Fibroblast of skin of abdomen (primary cell): ENCODE measurements at places on chromosomes 12 and 14.

GRCh38 chr14:63200767-63201166 lies 3.5 kb upstream of the RHOJ start:
- DNase-seq, result no peak

DNA sequence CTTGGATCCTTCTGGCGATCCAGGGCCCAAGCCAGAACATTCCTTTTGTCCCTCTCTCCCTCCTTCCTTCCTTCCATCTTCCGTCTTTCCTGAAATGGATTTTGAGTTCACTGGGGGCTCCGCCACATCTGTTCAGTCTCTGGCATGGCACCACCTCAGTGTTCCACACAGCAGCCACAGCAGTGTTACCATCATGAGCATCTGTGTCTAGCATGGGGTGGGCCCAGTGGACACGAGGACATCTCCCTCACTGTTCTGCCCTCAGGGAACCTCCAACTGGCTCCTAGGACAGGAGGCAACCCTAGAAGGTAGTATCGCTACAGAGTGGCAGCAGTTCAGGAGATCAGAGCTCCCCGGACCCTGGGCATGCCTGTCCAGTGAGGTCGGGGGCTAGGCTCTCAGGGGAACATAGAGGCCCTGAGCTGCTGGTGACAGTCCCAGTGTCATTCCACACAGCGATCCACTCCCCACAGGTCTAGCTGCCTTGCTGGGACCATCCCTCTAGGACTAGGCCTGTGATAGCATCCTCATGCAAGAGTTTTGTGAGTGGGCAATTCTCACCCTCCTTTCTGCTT lies 59.0 kb downstream of the GALNT16 start:
- no peak for DNase-seq

GRCh38 chr12:104742551-104743201 lies 215.4 kb downstream of the SLC41A2 start:
- no peak for DNase-seq

- no peak for DNase-seq
Observed at GRCh38 chr12:24470050-24470449, 478.9 kb downstream of the BCAT1 start.

DNA sequence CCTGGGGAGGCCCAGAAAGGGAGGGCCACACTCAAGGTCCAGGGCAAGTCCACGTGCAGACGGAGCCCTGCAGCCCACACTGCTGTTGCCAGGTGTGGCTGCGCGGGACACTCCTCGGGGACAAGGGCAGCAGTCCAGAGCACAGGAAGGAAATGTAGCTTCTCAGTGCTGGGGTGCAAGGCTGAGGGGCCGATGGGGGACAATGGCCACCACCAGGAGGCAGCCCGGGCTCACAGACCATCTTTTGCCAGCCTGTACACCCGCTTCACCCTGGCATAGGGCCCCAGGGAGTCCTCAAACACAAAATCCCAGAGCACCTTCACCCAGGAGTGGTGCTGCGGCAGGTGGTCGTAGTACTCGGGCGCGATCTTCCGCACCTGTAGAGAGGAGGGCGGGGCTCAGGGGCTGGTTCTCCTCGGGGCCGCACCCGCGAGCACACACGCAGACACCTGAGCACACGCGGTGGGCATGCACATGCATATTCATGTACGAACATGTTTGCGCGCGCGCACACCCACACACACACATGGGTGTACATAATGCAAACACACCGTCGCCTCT lies 12.8 kb downstream of the DEGS2 start:
- DNase-seq, result no peak

- DNase-seq, result no peak
Observed at GRCh38 chr12:18601962-18602361, 135.8 kb downstream of the PLCZ1 start.

GRCh38 chr12:44618946-44619345 lies 257.2 kb downstream of the NELL2 start:
- DNase-seq, result no peak

DNA sequence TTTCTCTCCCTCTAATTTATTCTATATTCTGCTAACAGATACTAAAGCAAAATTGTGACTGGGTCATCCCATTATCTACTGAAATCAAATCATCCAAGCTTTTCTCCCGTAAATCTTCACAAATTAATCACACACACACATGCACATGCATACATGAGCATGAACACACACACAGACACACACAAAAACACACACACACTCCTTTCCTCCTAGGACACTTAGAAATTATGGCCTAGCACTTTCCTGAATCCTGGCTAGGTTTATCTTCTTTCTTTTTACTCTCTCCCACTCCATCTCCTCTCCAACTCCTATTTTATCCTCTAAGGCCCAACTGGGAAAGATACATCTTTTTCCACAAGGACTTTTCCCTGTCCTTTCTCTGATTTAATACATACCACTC lies 255.6 kb upstream of the G2E3 start:
- no peak for DNase-seq

- peak; percentile 90 for DNase-seq
Observed at GRCh38 chr12:93163260-93164036, 214.3 kb upstream of the NUDT4 start.

DNA sequence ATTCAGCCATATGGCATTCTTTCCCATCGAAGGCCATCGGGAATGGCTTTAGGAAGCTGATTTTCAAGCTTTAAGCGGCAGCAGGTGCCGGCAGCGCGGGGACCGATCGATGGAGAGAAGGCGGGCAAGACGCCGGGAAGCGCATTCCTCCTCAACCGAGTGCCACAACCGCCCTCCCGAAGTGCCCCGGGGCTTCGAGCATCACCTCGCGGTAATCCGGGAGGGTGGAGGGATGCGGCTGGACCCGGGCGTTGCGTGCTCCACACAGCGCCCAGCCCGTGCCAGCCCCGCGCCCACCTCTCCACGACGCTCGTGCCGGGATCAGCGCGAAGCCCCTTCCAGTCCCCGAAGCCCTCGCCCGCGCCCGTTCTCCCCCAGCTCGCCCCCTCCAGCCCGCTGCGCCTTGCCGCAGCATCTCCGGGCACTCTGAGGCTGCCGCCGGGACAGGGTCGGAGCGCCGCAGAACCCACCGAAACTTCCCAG lies 3.2 kb downstream of the USP44 start:
- no peak for DNase-seq

GRCh38 chr12:95790033-95790916 lies at the start of gene NTN4:
Gene NTN4, minus strand, starts transcription at chr12:95790764. Its CDS starts 455 bp downstream, at chr12:95790309.
- no peak for DNase-seq

DNA sequence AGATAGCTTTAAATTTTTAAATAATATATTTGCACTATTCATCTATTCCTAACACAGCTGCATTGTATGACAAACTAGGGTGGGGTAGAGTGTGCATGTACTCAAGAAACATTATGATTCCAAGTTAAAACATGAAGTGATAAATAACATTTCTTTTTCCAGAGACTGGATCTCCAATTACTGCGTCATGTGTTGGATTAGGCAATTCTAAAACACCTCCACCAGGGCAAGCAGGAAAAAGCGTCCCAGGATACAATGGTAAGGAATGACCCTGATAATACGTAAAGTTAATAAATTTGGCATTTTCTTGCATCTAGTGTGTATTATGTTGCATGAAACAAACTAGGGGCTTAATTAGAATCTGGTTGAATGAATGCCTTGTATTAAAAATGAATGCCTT lies 138.9 kb downstream of the ACSS3 start:
- DNase-seq, result no peak

GRCh38 chr14:85865701-85866100 lies 335.8 kb downstream of the FLRT2 start:
- peak; percentile 44 for DNase-seq

DNA sequence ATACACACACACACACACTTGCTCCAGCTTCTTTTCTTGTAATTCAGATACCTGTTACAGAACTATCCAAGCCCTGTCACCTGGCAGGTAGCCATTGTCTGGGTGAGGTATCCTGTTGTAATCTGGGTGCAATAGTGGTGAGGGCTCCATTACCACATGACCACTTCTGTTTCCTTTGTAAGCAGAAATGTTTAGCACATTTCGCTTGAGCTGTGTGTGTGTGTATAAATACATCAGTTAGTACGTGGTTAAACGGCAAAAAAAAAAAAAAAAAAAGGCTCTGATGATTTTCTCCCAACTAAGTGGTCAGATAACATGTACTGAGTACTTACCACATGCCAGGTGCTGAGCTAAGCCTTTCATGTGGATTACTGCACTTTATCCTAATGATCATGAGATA lies 129.3 kb upstream of the SSTR1 start:
- DNase-seq, result no peak

DNA sequence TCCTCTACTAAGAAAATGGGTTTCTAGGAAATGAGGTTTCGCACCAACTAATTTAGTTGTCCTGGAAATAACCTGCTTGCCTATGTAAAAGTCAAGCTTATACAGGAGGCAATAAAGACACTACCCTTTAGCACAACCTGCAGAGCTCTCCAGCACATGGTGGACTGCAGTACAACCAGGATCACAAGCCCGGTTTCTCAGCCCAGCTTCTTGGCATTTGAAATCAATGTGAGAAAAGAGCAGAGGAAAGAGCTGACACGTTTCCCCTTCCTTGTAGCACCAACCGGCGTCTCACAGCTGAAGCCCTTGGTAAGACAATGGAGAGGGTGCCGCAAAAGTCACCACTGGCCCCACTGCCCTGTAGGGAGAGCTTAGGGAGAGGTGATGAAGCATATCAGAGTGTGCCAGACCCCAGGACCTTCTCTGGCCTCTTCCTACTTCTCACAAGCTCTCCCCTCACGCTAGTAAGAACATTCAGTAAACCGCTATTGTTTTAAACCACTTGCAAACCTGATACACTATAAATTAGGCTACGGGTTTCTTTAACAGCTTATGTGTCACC lies 8.6 kb downstream of the SPTLC2 start:
- no peak for DNase-seq

- no peak for DNase-seq
Observed at GRCh38 chr12:4383304-4383865, 3.9 kb upstream of the FGF23 start.

- no peak for DNase-seq
Observed at GRCh38 chr12:50032515-50032853, 7.2 kb upstream of the RACGAP1 start.

- DNase-seq, result no peak
Observed at GRCh38 chr12:44846826-44847225, 29.3 kb downstream of the NELL2 start.

DNA sequence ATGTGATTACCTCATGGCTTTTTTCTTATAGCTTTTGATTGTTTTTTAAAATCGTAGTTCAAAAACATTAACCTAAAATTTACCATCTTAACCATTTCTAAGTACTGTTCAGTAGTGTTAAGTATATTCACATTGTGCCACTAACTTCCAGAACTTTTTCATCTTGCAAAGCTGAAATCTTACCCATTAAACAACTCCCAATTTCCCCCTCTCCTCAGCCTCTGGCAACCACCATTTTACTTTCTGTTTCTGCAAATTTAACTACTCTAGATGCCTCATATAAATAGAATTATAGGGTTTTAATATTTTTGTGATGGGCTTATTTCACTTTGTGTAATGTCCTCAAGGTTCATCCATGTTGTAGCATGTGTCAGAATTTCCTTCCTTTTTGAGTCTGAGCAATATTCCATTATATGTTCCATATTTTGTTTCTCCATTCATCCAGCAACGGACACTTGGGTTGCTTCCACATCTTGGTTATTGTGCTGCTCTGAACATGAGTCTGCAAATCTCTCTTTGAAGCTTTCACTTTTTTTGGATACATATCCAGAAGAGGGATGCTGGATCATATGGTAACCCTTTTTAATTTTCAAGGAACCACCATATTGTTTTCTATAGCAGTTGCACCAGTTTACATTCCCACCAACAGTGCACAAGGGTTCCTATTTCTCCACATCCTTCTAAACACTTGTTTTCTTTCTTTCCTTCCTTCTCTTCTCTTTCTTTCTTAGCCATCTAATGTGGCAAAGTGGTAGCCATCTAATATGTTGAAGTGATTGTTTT lies 5.0 kb downstream of the HIF1A start:
- no peak for DNase-seq

DNA sequence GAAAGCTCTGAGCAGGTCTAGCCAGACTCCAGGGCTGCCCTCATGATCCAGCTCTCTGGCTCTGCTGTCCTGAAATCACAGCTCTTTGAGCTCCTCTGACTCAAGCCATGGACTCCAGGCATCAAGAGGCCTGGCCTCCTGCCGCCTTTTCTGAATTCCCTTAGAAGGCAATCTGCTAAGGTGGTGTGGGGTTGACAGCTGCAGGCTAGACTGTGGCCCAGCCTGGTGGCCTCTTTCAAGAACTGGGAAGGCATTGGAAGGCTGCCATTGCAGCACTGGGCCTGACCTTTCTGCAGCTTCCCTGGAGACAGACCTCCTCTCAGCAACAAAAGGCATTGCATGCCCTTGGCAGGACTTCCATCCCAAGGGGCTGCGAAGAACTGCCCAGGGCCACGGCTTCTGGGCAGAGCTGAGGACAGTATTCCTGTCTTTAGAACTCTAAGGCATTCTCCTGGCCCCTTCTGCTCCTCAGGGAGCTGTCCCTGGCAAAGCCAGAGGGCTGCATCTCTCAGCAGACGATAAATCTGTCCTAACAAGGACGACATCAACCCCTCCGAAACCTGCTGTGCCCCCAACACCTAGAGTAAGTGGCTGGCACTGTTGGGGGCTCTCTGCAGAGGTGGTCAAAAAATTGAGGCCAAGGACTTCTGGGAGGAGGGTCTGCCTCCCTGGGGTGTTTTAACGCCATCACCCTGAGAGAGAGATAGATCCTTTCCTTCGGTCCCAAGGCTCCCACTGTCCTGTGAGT lies 115.6 kb downstream of the RBM19 start:
- peak; percentile 22 for DNase-seq

- DNase-seq, result no peak
Observed at GRCh38 chr12:23426328-23426727, 523.1 kb downstream of the SOX5 start.

DNA sequence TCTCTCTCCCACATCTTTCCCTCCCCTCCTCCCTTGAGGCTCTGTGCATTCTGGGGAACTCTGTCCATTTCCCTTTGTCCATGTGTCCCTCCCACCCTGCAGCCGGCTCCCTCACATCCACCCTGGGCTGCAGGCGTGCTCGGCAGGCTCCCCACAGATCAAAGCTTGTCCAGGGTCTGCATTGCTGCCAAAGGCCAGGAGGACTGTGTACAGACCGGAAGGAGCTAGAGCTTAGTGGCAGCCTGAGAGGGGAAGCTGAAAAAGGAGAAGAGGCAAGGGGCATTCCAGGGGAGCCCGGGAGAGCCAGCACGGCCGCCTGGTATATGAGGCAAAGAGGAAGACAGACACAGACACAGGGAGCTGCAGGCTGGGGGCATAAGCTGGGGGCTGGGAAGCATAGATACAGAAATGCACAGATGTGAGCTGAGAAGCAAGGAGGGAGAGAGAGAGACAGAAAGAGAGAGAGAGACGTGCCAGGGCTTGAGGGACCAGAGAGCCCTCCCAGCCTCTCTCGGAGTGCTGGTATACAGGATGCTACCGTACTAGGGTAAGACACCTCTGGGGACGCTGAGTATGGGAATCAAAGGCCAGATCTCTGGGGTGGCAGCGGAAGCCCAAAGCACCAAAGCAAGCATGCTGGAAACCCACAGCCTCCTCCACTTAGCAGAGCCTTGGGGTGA lies 3.3 kb downstream of the CD4 start:
- no peak for DNase-seq
